ENCODE measurements at places on chromosomes 6 and 20. TPM values are rescaled to one million over a fixed set of nuclear protein-coding genes. Genes with fewer than 3 reads are reported as not detected.
A peak's percentile ranks its signal among the peaks of the same experiment; 100 is the strongest.

Gene ASCC3
- polyA plus RNA-seq = 25.8 TPM

Gene LY86
- polyA plus RNA-seq = not detected

Gene GABRR1
- polyA plus RNA-seq = not detected

GRCh38 chr6:100464903-100465700, at the start of gene SIM1:
SIM1 (minus strand) TSS chr6:100464921; CDS start chr6:100463468, 1,453 bp downstream.
- no peaks in the 10 kb centered on the region for H3K36me3 ChIP-seq
- DNase-seq = peak; percentile 59
- peak within 1 kb of the TSS; percentile 41 for H3K4me3 ChIP-seq
- H3K27ac ChIP-seq = no peak within 1 kb of the TSS
- H3K27me3 ChIP-seq = peaks cover 95% of the 10 kb centered on the region

DNA sequence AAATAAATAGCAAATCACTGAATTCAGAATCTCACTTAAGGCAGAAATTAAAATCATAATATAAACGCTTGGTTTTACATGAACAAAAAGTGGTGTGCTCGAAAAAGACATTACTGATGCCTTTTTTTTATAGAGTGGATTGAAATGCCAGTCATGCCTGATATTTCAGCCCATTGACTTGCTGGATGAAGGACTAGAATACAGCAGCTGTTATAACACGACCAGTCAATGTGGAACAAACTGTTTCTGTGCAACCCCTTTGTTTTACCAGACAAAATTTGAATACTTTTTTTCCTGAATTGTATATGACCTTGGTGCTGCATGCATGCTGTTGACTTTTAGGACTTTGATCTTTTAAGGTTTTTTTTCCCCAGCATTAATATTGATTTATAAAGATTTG, 150.0 kb downstream of the QKI start:
- no peaks in the 10 kb centered on the region for H3K4me1 ChIP-seq
- DNase-seq = no peak
- no peaks in the 10 kb centered on the region for H3K27me3 ChIP-seq
- H3K36me3 ChIP-seq = peaks cover 9% of the 10 kb centered on the region
- H3K4me3 ChIP-seq = no peak overlapping the region

DNA sequence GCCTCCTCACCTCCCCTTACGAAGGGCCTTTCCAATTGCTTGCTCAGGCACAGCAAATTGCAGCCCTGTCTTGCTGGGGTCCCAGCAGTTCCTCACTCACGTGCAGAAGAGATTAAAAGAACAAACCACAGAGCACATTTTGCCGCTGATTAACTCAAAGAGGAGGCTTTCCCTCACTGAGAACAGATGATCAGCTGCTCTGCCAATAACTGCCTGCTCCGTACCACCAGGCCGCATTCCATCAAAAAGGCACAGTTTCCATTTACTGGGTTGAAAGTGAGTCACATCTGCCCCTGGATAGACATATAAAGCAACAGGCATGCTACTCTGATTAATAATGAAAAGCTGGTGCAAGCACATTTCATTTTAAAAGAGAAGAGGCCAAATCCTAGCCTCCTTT, 446.8 kb downstream of the PTPRT start:
- H3K27me3 ChIP-seq = no peaks in the 10 kb centered on the region
- H3K4me1 ChIP-seq = no peaks in the 10 kb centered on the region
- H3K27ac ChIP-seq = no peak overlapping the region
- no peak overlapping the region for H3K4me3 ChIP-seq
- no peak for DNase-seq

DNA sequence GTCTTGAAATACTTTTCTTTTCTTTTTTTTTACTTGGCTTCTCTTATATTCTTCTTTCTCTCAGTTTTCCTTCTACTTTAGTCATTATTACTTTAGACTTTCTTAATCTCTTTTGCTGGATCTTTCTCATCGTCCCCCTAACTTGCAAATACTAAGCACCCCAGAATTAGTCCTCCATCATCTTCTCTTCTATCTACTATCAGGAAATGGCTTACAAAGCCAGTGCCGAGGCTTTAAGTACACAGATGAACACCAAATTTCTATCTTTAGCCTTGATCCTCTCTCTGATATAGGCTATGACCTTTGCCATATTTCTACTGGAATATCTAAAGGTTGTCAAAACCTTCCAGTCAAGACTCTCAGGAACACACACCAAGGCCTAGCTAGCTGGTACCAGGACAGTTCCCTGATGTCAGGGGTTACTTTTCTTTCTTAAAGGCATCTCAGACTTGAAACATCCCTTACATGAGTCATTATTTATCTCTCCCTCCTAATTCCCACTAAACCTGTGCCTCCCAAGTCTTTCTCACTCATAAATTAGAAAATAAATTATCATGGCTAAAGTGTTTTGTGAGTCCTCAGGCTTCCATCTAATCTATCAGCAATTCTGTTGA, 278.6 kb upstream of the TCF21 start:
- DNase-seq = peak; percentile 75
- no peaks in the 10 kb centered on the region for H3K36me3 ChIP-seq
- no peak overlapping the region for H3K4me3 ChIP-seq
- peaks cover 30% of the 10 kb centered on the region for H3K4me1 ChIP-seq

GRCh38 chr6:160462551-160463109, 114.5 kb downstream of the SLC22A3 start:
- H3K36me3 ChIP-seq = no peaks in the 10 kb centered on the region
- no peaks in the 10 kb centered on the region for H3K27me3 ChIP-seq
- peak; percentile 87 for DNase-seq
- peak overlapping the region; percentile 53 for H3K27ac ChIP-seq

- H3K4me3 ChIP-seq = no peak overlapping the region
- peaks cover 16% of the 10 kb centered on the region for H3K4me1 ChIP-seq
- DNase-seq = no peak
Measured at GRCh38 chr6:37783856-37784584, 35.5 kb upstream of the ZFAND3 start.

GRCh38 chr6:113829696-113830045, 27.5 kb upstream of the MARCKS start:
- H3K27ac ChIP-seq = no peak overlapping the region
- peaks cover 6% of the 10 kb centered on the region for H3K4me1 ChIP-seq
- H3K4me3 ChIP-seq = no peak overlapping the region
- DNase-seq = peak; percentile 51

GRCh38 chr6:149950423-149950822, 8.6 kb downstream of the ULBP2 start:
- DNase-seq = no peak
- peaks cover 38% of the 10 kb centered on the region for H3K27me3 ChIP-seq
- no peak overlapping the region for H3K27ac ChIP-seq
- no peak overlapping the region for H3K4me3 ChIP-seq
- no peaks in the 10 kb centered on the region for H3K4me1 ChIP-seq
- H3K36me3 ChIP-seq = no peaks in the 10 kb centered on the region

- no peaks in the 10 kb centered on the region for H3K4me1 ChIP-seq
- DNase-seq = no peak
- H3K4me3 ChIP-seq = no peak overlapping the region
- 0 out of 2 replicates have a peak, but pooled peaks cover 2% of the 10 kb centered on the region for H3K36me3 ChIP-seq
- H3K27me3 ChIP-seq = no peaks in the 10 kb centered on the region
Measured at GRCh38 chr6:107396211-107396610, 63.2 kb downstream of the PDSS2 start.

- no peak for DNase-seq
- no peak overlapping the region for H3K27ac ChIP-seq
- H3K4me1 ChIP-seq = peaks cover 1% of the 10 kb centered on the region
- H3K4me3 ChIP-seq = no peak overlapping the region
- peaks cover 2% of the 10 kb centered on the region for H3K27me3 ChIP-seq
- H3K36me3 ChIP-seq = no peaks in the 10 kb centered on the region
Measured at GRCh38 chr6:75504465-75505222, 11.0 kb upstream of the FILIP1 start.

DNA sequence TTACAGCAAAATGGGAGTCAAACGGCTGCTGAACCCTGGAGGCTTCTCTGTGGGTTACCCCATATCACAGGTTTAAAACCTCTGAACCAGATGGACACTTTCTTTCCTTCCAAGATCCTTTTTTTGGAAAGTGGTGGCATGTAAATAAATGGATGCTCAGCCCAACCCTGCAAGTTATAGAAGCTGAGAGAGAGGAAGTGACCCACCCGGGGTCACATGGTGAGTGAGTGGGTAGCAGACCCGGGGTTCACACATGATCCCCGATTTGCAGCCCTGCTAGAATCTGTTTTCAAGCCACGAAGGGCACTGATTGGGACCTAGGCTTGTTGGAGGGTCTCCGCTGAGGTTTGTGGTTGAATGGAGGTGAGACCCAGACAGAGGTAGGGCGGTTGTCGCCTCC, 32.0 kb downstream of the SIRPA start:
- no peaks in the 10 kb centered on the region for H3K4me1 ChIP-seq
- H3K27me3 ChIP-seq = no peaks in the 10 kb centered on the region
- no peak overlapping the region for H3K4me3 ChIP-seq
- H3K36me3 ChIP-seq = peaks cover 38% of the 10 kb centered on the region

DNA sequence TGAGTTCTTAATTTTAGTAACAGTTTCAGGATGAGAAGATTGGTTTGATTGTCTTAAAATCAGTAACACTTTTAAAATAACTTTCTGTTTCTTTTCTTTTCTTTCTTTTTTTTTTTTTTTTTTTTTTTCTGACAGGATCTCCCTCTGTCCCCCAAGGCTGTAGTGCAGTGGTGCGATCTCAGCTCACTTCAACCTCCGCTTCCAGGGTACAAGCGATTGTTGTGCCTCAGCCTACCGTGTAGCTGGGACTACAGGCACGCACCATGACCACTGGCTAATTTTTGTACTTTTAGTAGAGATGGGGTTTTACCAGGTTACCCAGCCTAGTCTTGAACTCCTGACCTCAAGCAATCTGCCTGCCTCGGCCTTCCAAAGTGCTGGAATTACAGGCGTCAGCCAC, 33.7 kb upstream of the KCNQ5 start:
- no peak overlapping the region for H3K27ac ChIP-seq
- no peaks in the 10 kb centered on the region for H3K36me3 ChIP-seq
- no peaks in the 10 kb centered on the region for H3K27me3 ChIP-seq
- no peak overlapping the region for H3K4me3 ChIP-seq
- no peak for DNase-seq
- H3K4me1 ChIP-seq = no peaks in the 10 kb centered on the region

DNA sequence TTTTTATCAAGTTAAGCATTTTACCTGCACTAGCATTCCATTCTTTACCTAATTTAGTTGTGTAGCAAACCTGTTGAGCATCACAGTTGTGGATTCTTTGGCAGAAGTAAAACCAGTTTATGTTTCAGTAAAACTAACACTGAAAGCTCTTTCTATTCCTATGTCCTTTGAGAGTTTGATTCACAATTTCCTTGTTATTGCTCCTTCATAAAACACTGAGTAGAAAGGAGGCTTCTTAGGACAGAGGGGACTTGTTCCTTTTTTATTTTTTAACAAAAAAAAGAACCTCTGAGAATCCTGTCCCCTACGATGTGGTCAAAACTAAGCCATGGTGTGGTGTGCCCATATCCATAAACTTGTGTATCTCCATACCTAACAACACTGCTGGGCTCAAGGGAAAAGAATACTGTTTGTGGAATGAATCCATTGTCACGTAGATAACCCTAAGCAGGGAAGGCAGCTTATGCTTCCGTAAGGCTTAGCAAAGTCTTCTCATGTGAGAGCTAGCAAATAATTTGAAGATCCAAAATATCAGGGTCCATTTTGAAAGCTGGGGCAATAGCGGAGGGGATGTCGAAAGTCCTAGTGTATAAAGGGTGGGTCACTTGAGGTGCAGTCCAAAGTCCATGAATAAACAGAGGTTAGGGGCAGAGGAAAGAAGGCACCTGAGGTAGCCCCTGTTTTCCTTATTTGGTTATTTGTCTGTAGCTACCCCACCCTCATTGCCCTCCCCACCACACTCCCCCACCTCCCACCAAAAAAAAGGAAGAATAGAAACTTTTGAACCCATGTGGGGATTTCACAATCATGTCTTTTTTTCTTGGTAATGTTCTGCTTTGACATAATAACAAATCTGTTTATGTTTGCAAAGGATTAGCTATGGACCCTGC, 71.0 kb downstream of the PLAGL1 start:
- no peak overlapping the region for H3K27ac ChIP-seq
- DNase-seq = no peak
- peaks cover 4% of the 10 kb centered on the region for H3K27me3 ChIP-seq
- no peaks in the 10 kb centered on the region for H3K4me1 ChIP-seq
- H3K36me3 ChIP-seq = peaks cover 2% of the 10 kb centered on the region

GRCh38 chr6:163469459-163469985, 55.0 kb downstream of the QKI start:
- H3K4me1 ChIP-seq = 0 out of 2 replicates have a peak, but pooled peaks cover 1% of the 10 kb centered on the region
- DNase-seq = no peak
- H3K27ac ChIP-seq = no peak overlapping the region
- H3K27me3 ChIP-seq = no peaks in the 10 kb centered on the region
- peaks cover 6% of the 10 kb centered on the region for H3K36me3 ChIP-seq

DNA sequence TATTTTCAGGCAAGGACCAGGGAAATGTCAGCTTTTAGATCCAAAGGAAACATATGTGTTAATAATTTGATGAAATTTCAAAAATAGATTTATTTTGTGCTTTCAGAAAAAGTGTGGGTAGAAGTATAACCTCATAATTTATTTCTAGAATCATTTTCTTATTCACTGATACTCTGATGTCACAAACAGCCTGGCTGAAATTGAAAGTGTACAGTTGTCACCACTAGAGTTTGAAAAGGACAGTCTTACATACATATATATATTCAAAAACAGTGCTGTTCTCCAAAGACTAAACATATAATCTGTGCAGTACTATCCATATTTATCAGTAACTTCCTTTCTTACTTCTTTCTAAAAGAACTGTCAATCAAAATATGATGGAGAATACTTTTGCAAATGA, 254.4 kb upstream of the KCNQ5 start:
- H3K27me3 ChIP-seq = no peaks in the 10 kb centered on the region
- DNase-seq = no peak
- no peak overlapping the region for H3K4me3 ChIP-seq
- H3K4me1 ChIP-seq = no peaks in the 10 kb centered on the region
- no peak overlapping the region for H3K27ac ChIP-seq

- DNase-seq = peak; percentile 34
- peak overlapping the region; percentile 22 for H3K27ac ChIP-seq
- no peaks in the 10 kb centered on the region for H3K27me3 ChIP-seq
- no peak overlapping the region for H3K4me3 ChIP-seq
- no peaks in the 10 kb centered on the region for H3K36me3 ChIP-seq
- H3K4me1 ChIP-seq = peaks cover 14% of the 10 kb centered on the region
Measured at GRCh38 chr6:13413900-13414555, 73.4 kb downstream of the GFOD1 start.

DNA sequence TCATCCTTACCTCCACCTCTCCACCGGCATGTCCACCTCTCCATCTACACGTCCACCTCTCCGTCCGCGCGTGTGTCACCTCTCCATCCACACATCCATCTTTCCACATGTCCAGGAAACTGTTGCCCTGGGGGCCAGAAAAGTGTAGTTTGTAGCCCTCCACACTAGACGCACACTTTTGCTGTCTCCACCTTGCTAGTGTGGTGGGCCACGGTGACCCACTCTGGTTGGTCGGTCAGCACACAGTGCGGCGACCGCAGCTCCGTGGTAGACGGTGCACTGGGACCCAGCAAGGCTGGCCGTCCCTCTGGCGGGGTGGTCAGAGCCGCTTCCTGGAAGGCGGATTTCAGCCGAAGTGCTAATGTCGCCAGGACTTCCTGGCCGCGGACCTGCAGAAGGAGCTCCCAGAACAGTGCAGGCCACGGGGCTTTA, 268.6 kb downstream of the DLL1 start:
- H3K36me3 ChIP-seq = no peaks in the 10 kb centered on the region
- no peak overlapping the region for H3K4me3 ChIP-seq
- H3K27me3 ChIP-seq = no peaks in the 10 kb centered on the region
- H3K27ac ChIP-seq = no peak overlapping the region
